ENCODE measurements at places on chromosomes 2 and 18.

GRCh38 chr18:7926526-7926925 is 359.4 kb downstream of the PTPRM start:
- no peak for DNase-seq

DNA sequence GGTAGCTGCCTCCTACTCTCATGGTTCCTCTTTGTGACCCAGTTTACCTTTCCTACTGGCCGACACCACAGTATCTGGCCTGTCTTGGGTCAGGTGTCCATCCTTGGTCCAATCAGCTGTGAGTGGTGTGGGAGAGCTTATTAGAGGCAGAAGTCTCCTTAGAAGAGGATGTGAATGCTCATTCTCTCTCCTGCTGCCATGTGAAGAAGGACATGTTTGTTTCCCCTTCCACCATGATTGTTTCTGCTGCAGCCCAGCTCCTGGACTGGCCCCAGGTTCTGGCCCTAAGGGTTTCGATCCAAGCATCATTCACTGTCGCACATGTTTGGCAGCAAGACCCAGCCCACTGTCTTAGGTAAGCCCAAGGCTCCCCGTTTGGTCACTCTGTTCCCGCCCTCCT is 55.3 kb upstream of the TGIF1 start:
- no peak for DNase-seq

DNA sequence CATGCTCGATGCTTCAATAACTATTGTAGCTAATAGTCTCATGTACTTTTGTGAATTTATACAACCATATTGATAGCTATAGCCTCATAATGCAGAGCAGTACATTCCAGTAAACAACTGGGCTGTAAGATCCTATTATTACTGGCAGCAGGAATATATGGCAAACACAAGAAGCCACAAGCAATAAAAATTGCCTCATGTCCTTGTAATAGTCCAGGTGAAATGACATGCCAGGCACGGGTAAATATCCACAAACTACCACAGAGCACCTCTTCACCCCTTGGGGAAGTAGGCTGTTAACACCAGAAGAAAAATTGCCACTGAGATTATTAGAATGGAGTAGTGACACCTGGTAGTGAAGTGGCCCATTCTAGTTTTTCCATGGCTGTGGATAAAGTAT is 158.3 kb downstream of the MTX2 start:
- no peak for DNase-seq

DNA sequence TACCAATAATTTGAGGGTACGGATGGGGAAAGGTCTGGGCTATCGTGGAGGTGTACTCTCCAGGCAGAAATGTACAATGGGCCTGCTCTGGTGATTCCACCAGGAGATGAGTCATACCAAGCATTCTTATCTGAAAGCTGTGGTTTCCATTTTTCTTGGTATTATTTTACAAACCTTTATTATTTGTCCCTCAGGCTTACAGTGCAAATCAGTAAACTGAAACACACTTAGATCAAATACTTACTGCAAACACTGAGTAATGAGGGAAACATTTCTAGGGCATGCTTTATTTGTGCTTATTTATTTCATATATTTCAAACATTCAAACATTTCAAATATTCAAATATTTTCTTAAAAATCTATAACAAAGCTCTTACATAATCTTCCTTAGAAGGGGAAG is 319.8 kb downstream of the RND3 start:
- DNase-seq = no peak

DNA sequence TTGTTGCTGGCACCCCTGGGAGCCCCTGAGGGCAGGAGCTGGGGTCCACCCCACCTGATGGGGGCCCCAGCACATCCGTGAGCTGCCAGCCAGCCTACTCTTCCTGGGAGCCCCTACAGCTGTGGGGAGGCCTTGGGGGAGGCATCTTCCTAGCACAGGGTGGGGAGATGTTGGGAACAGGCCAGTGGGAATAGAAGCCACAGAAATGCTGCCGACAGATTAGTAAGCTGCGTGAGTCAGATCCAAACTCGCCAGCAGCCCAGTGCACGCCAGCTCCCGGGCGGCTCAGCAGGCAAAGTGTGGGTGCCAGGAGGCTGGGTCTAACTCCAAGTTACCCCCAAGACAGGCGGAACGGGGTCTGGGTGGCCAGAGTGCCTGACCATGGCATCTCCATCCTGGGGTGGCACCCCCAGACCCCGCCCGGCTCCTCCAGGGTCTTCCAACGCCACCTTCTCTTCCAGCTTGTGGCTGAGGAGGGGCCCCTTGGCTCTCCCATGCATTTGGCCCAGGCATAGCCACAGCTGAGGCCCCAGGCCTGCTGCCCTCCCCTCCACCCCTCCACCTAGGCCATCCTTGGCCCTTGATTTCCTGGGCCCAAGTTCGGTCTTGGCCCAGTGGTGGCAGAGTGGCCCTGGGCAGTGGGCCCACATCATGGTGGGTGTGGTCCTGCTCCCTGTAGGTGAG is 15.3 kb downstream of the CROCC2 start:
- DNase-seq = peak; percentile 5

- DNase-seq = no peak
Observed at GRCh38 chr18:51006061-51006818, 23.8 kb upstream of the SMAD4 start.

DNA sequence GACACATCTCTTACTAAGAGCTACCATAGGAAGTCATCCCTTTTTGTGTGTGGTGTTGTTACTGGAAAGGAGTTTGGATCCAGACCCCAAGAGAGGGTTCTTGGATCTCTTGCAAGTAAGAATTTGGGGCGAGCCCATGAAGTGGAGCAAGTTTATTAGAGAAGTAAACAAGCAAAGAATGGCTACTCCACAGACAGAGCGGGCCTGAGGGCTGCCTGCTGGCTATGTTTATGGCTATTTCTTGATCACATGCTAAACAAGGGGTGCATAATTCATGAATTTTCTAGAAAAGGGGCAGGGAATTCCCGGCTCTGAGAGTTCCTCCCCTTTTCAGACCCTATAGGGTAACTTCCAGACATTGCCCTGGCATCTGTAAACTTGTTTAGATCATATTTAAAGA is 30.6 kb upstream of the PXDN start:
- no peak for DNase-seq

DNA sequence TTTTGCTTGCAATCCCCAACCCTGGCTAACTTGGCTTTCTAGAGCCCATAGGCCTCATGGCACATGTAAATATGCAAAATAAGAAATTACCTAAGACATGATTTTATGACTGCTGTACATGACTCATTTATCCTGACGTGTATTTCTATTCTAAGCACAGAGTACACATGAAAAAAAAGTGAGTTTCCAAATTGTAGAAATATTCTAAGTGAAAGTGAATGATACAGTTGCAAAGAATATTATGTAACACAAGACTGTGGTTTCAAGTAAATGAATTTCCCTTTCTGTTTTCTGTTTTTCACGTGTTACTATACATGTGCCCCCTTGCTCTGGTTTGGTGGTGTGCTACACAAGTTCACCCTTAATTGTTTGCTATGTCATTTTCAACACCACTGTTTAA is 162.4 kb downstream of the LRP1B start:
- DNase-seq = no peak

DNA sequence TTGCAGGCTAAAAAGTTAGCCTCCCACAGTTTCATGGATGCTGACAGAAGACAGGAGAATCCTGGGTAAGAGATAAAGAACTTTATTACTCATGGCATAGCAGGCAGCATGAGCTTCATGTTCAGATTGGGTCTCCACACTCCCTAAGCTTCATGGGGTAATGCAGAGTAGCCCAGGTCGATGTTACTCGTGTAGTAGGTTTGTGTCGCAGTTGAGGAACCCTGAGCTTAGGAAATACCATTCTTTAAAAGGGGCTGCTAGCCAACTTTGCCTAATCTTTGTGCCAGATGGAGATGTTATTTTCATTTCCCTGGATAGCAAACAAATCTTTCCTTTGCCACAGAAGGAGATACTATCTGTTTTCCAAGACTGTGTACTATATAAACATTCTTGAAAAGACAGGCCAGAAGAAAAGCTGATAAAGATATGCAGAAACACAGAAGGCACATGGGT is 117.6 kb downstream of the LTBP1 start:
- DNase-seq = no peak

DNA sequence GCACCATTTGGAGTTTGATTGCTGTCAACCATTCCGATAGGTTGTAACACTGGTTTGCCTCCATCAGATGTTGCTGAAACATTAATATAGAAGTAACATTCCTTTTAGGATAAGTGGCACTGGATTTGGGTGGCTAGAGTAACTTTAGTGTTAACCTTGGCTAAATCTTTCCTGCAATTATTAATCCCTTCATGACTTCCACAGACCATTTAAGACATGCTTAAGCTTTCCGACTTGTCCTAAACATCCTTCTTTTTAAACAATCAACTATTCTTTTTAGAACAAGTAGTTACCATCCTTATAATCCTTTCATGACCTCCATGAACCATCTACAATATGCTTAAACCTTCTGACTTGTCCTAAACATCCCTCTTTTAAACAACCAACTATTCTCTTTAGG is 465.5 kb downstream of the DCDC2C start:
- DNase-seq = no peak

DNA sequence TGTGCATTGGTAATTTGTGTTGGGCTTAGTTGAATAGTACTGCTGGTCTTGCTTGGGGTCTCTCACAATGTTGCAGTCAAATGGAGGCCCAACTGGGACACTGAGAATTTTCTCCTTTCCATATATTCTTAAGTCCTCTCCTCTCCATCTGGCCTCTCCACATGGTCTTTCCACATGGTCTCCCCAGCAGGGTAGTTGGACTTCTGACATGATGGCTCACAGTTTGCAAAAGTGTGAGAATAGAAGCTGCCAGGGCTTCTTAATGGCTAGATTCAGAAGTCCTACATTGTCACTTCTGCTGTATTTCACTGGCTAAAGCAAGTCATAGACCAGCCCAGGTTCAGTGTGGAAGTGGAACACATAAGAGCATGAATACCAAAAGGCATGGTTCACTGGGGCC is 318.5 kb upstream of the TNP1 start:
- DNase-seq = no peak

GRCh38 chr2:119234021-119235019 is 10.7 kb downstream of the STEAP3 start:
- no peak for DNase-seq

DNA sequence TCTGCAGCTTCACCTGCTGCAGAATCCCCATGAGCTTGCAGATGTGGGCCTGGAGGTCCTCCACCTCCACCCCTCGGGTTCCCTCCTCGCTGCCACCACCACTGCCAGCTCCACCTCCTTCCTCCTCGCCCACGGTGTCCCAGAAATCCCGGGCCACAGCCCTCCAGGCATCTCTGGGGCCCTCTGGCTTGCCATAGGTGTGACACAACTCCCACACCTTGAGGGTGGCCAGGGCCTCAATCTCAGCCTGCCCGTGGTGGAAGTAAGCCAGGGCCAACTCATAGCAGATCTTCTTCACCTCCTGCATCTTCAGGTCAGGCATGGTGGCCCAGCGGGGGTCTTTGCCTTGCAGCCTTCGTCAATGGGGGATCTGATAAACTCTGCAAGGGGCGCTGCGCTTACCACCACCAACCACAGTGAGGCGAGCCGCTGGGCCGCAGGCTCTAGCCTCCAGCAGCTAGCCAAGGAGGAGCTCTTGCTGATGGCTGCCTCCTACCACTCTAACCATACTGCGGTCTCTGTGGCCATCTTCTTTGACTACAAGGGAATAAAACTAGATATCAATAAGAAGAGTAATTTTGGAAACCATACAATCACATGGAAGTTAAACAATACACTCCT is 36.1 kb upstream of the ANKRD62 start:
- DNase-seq = no peak

- DNase-seq = no peak
Observed at GRCh38 chr2:130834931-130835765, 1.6 kb upstream of the ARHGEF4 start.

DNA sequence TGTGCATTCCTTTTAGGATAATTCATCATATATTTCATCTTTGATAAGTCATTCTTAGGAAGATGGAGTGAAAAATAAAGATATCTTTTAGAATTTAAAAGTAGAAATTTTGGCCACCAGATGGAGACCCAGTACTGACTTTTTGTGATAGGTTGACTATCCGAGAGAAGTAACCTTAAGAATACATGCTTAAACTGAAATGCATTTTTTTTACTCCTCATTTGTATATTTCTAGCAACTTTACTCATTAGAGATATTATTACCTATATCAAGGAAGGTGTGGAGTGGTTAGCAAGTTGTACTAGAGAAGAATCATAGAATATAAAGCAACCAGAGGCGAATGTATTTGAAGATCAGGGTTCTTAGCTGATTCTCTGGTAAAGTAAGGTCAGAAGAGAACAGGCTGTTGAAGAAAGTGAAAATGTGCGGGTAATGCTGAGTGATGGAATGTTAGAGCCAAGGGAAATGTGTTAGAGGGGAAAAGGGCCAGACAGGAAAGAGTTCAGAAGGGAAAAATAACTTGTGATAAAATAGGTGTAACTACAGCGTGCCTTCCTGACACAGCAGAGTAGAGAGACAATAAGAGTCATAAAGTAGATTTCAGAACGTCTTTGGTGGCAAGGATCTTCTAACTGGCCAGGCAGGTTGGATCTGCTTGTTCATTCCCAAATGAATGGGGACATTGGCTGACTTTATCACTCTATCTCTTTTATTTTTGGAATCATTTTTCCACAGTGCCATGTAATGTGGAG is 52.3 kb downstream of the TDRD15 start:
- no peak for DNase-seq

- DNase-seq = no peak
Observed at GRCh38 chr2:18357537-18357936, 202.9 kb downstream of the RDH14 start.

- DNase-seq = no peak
Observed at GRCh38 chr2:50751311-50752031, 280.5 kb downstream of the NRXN1 start.

GRCh38 chr2:233835230-233836186 is 18.8 kb downstream of the HJURP start:
- no peak for DNase-seq

DNA sequence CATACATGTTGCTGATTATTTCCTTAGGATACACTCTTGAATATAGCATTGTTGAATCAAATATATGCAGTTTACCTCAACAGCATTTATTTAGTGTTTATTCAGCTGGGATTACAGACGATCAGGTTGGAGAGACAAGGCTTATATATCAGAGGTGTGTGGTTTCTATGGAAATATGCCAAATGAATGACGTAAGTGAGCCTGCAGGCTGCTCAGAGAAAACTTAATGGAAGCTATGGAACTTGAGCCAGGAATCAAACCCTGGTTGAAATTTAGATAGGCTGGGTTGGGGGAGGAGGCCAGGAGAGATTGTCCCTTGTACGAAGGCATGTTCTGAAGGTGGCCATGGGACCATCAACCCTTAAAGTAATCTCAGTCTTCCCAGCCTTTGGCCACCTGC is 79.5 kb downstream of the INPP4A start:
- no peak for DNase-seq

- no peak for DNase-seq
Observed at GRCh38 chr18:3092727-3093126, 79.8 kb upstream of the LPIN2 start.
